ENCODE measurements at places on chromosomes 12 and 14.
A peak's percentile ranks its signal among the peaks of the same experiment; 100 is the strongest.

GRCh38 chr12:20740972-20741371, 45.8 kb downstream of the SLCO1C1 start:
- no peak for DNase-seq

DNA sequence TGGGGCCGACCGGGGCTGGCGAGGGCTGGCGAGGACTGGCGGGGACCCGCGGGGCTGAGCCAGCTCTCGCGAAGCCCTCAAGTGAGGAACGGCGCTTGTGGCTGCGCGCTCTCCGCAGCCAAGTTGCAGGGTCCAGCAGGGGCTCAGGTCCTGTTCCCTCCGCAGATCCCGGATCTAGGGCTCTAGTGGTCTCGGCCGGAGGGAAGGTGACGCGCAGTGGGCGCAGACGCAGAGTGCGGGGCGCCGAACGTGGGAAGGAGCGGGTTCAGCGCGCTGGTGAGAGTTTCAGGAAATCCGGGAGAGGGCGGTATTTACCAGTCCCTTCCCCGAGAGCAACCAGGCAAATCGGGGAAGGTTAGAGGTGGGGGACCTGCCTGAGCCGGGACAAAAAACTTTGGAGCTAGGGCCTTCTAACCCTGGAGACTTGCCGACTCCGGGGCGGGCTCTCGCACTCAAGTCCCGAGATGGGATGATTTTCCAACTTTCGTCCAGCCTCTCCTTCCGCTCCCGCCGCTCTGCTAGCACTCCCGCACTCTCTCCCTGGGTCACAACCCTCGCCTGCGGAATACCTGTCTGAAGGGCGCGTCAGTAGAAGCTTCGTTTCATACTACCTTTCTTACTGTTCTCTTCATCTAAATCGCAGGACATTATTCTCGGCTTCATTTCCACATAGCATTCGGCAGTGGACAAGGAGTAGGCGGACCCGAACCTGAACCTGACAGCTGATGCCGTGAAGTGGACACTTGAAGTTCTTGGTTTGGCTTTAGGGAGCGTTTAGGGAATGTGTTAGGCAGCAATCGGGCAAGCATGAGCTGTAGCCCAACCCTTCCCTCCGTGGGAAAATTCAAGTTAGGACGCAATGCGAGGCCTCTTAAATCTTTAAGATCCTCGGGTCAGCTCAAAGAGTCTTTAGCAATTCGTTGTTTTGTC, 13.6 kb upstream of the PAX9 start:
- DNase-seq, result peak; percentile 56

GRCh38 chr12:50589650-50590435, 85.1 kb downstream of the DIP2B start:
- DNase-seq, result no peak

DNA sequence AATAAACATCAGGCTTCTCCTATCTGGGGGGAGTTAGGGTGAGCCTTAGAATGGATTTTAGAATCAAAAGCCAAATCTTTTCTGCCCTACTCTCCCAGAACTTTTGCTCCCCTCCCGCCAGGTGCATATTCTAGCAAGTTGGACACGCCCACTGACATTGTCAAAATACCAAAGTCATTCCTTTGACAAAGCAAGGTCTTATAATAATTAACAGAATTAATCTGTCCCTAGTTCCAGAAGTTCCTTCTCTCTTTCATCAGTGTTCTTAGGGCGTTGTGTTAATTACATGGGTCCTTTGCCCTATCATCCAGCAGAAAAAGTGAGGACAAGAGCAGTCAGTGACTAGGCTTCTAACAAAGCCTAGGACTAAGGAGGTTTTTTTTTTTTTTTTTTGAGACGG, 2.4 kb downstream of the PRR13 start:
- no peak for DNase-seq

- DNase-seq, result no peak
Observed at GRCh38 chr12:113240395-113240794, 19.1 kb downstream of the TPCN1 start.

GRCh38 chr12:8036346-8036745, 3.8 kb downstream of the FOXJ2 start:
- DNase-seq, result no peak

GRCh38 chr12:19462406-19462805, 23.1 kb downstream of the AEBP2 start:
- no peak for DNase-seq

- no peak for DNase-seq
Observed at GRCh38 chr12:109266106-109266879, 42.8 kb downstream of the FOXN4 start.
